ENCODE measurements at places on chromosomes 1 and 21.

- DNase-seq: peak; percentile 55
These were observed 3.9 kb upstream of the C4BPB start for GRCh38 chr1:207084701-207085180.

- no peak for DNase-seq
These were observed 6.5 kb downstream of the RUNX3 start for GRCh38 chr1:24923485-24924113.

DNA sequence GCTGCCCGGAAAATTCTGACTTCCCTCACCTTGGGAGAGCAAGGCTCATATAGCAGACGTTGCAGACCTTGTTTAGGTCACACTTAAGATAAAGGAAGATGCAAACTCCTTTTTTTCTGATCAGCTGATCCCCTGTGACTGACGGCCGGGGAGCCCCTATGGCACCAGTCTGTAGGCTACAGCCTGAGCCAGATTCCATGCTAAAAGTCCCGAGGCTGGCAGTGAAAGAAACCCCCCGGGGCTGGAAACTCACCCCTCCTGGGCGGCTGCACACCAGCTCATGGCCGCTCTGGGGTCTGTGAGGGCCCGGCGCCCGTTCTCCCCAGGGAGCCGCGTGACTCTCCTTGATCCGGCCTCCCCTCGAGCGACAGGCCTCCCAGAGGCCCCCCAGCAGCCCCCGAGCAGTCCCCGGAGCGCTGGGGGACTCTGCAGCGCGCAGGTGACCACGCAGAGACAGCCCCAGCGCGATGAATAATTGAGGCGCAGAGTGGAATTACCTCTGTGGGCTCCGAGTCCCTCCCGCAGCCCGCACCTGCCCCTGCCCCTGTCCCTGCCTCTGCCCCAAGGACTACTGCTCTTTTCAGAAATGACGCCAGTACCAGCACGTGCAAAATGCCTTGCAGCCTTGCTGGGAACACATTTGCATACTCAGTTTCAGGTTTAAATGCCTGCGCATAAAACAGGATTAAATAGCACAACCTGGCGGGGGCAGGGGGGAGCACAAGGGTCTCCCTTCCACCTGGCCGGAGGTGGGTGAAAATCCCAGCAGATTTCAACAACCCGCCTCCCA, 62.6 kb upstream of the CLDN14 start:
- DNase-seq: no peak

DNA sequence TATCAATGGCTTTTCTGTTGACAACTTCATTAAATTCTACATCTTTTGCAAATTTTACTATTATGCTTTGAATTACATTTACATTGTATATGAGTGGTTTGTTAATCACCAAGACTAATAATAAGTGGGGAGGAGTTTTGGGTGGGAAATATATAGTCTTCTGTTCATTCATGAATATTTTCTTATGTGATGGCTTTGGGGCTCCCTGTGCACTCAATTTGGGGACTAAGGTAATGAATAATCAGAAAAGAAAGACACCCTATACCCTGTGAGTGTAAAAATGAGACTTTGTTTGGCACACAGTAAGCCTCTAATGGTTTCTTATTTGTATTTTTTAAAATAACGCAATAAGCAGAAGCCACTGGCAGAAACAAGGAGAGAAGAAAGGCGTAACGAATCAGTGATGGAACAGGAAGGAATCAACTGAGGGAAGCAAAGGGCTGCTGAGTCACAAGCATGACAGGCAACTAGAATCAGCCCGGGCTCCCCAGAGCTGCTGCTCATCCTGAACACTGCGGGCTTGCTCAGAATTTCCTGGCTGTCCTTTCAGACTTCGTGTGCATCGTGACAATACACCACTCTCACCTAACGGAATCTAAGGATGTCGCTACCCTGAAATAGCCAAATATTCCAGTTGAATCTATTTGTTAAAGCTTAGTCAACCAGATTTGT, 20.8 kb upstream of the RGS2 start:
- no peak for DNase-seq

DNA sequence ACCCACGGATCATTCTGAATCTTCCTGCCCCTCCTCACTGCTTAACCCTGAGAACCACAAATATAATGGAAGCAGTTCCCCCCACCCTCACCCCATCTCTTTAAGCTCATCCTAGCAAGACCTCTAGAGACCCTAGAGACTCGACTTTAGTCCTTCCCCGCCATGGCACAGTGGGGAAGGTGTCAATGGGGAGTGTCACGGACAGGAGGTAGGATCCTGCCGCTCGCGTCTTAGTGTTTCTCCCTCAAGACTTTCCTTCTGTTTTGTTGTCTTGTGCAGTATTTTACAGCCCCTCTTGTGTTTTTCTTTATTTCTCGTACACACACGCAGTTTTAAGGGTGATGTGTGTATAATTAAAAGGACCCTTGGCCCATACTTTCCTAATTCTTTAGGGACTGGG, 677 bp upstream of the PMF1 start:
- no peak for DNase-seq

GRCh38 chr21:38785483-38785882, 20.2 kb upstream of the ETS2 start:
- no peak for DNase-seq

DNA sequence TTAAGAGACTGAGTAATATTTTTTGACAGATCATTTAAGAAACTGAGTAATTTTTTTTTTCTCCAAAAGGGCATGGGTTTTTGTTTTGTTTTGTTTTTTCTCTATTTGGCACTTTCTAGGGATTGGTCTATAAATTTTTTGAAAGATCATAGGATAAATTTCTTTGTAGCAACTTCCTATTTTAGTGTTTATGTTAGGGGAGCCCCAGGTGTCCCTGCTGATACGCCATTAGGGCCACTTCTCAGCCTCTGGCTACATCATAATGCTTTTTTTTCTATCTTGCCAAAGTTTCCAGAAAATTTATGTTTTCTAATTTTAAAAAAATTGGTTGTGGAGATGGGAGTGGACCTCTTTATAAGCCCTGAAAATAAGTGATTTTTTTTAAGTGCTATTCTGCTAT, 2.6 kb downstream of the GABPA start:
- no peak for DNase-seq

GRCh38 chr21:37032293-37032692, 25.8 kb downstream of the RIPPLY3 start:
- DNase-seq: no peak

- DNase-seq: no peak
These were observed 43.2 kb downstream of the PHACTR4 start for GRCh38 chr1:28412731-28413130.

DNA sequence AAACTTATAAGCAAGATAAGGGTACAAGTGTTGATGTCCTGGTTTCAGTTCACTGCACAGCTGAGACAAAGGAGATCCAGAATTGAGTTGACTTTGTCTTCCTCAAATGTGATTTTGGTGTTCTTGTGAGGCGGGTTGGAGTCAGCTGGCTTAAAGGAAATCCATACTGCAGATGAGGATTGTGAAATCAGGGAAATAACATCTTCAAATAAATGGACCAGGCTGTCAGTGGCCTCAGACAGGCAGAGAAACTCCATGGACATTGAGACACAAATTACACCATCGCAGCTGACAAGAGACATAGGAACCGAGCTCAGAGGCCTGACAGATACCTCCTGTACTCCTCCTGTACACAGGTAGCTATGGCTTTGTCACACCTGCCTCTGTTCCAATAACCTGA, 27.0 kb upstream of the REG4 start:
- DNase-seq: no peak

GRCh38 chr1:157107702-157108101, 8.1 kb upstream of the ETV3L start:
- no peak for DNase-seq

DNA sequence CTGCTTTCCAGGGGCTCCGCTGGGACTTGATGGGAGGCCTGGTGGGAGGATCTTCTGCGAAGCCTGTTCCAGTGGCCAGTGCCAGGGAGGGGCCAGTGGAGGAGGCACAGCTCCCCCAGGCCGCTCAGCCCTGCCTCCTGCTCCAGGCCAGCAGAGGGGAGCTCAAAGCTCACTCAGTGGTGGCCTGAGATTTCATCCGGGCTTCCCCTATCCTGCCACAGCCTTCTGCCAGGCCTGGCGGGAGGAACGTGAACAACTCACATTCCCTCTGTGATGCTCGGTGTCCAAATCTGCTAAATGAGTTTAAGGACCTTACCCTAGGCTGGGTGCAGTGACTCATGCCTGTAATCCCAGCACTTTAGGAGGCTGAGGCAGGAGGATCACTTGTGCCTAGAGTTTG, 3.3 kb downstream of the CLCNKB start:
- DNase-seq: no peak

DNA sequence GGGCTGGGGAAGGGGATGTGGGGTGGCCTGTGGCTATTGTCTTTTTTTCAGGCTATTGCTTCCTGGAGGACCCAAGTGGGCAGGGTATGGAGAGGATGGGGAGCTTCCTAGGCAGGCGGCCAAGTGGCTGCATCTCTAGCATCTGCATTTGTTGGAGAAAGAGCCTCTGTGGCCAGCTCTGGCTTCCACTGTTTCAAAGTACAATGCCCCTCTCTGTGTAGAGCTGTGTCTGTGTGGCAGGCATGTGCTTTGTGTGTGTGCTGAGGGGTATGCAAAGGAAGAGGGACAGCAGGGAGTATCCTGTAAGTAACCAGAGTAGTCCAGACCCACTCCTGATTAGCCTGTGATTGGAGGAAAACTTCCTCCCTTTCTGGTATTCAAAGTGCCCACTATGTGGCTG, 40.6 kb downstream of the KCNA2 start:
- DNase-seq: no peak

DNA sequence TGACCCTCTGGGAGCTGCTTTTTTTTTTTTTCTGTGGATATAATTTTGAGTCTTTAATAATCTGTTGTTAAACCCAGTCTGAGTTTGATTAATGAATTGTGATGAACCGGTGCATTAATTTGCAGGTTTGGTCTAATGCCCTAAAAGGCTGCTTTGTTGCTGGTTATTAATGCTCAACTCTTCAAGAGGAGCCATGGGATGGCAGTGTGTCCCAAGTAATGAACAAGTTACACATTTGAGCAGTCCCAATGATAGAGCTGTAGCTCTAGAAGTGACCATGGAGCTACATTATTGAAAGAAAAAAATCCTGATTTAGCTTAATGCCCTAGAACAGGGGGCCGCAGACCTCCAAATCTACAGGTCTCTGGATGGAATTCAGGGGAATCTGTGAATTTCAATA, 53.1 kb downstream of the RWDD3 start:
- peak; percentile 9 for DNase-seq

GRCh38 chr21:46253610-46254124, 25.1 kb upstream of the LSS start:
- DNase-seq: no peak
